Peyer's patch (tissue), 4 donors: ENCODE measurements at places on chromosomes 7 and 10. TPM values are rescaled to one million over a fixed set of nuclear protein-coding genes. Genes with fewer than 3 reads are reported as not detected.

DNA sequence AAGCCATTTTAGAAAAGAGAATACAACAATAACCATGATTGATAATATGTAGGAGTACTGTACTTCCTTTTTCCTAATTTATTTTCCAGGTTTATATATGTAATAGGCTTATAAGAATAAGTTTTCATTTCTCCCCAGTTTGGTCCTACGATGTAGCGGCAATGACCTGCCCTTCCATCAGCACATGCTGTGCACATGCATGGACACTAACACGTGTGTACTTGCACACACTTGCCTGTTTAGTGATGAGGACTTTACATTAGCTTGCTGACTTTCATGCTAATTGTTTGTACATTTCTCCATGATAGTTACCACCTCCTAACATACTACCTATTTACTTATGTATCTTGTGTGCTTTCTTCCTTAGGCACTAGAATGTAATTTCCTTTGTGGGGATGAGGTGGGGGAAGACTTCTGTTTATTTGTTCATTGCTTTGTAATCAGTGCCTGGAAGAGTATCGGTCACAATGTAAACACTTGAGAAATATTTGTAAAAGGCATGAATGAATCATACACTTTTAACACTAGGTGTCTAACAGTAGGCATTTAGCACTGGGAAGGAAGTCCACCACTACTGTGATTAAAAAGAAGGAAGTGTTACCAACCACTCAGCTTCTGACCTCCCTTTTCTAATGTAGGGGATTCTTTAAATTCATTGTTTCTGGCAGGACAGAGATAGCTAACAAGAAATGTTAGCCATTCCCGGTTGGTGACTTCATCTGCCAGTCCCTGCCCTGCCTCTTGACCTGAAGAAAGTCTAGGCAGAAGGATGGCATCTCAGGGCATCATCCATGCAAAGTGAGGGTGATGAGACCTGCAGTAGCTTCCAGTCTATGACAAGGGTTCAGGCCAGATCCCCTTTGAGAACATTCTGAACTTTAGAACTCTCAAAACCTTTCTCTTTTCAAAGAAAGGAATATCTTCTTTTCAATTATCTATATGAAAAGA lies 120.2 kb upstream of the RAB18 start:
- DNase-seq, result no peak

- no peak for DNase-seq
Measured at GRCh38 chr10:11551916-11552602, 59.4 kb downstream of the USP6NL start.

- no peak for DNase-seq
Measured at GRCh38 chr7:67018940-67019339, 22.3 kb downstream of the TYW1 start.

- no peak for DNase-seq
Measured at GRCh38 chr7:31545549-31545948, 31.7 kb downstream of the ITPRID1 start.

NRCAM gene
- total RNA-seq, result 4.0 TPM

UPK3B gene
- not detected for total RNA-seq

GRCh38 chr7:1777122-1777521 lies 107.0 kb downstream of the ELFN1 start:
- no peak for DNase-seq

DNA sequence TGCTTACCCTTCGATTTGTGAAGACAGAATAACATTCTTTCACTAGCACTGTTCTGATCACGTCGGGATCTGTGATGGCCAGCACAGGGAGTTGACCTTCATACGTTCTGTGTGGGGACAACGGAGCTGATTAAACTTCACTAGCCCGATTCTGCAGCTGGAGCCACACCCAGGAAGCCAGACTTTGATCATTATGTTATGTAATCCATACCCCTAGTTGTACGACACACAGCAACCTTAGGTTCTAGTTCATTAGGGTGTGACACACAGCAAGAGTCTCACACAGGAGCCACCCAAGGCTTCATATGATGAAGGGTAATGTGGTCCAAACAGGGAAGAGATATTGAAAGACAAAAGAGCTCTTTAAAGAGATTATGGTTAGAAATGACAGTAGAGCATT lies 7.2 kb downstream of the CYP3A5 start:
- DNase-seq, result no peak

NUTM2A gene
- 1.8 TPM for total RNA-seq

GRCh38 chr10:16852624-16853023 lies 35.4 kb upstream of the RSU1 start:
- no peak for DNase-seq

DNA sequence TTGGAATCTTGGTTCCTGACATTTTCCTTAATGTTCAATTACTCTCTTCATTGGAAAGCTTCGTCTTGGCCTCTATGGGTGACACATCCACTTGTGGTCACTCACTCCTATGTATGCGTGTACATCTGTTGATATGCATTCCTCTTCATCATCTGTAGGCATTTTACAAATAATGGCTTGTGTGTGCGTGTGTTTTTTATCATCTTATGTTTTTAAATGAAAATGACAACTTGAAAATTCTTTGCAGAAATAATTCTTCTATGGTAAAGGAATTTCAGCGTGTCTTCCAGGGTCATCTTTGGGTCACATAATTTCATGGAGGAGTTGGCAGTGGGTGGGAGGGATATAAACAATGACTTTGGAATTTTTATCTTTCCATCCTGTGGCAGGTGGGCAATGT lies 925.1 kb downstream of the LRMDA start:
- no peak for DNase-seq

ZNF862 gene
- total RNA-seq, result 36.4 TPM

DNA sequence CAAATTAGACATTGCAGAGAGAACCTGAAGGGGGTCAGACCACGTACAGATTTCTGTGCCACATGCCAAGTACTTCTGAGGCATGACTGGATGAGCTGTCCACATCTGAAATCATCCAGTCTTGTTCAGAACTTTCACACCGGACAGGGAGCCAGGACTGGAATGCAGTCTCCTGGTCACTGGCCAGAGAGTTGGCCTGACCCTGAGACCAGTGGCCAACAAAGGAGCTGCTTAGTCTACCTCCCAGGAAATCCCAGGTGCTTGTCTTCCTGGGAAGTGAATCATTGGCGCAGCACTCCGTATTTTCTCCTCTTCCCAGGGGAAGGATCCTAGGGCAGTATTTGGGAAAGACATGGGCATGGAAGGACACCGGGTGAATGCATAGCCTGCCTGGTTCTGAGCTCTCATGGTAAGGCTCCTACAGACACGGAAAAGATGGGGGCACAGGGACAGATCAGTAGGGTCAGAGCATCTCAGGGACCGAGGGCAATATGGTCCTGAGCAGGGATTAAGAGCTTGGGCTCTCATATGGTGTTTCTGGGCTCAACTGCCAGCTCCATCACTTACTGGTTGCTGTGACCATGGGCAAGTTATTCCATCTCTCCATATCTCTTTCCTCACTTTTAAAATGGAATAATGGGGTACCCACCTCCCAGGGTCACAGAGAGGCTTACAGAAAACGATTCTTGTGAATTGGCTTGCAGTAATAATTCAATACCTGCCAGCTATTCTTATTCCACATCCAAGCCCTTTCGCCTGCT lies 1.3 kb upstream of the SCD start:
- no peak for DNase-seq

DNA sequence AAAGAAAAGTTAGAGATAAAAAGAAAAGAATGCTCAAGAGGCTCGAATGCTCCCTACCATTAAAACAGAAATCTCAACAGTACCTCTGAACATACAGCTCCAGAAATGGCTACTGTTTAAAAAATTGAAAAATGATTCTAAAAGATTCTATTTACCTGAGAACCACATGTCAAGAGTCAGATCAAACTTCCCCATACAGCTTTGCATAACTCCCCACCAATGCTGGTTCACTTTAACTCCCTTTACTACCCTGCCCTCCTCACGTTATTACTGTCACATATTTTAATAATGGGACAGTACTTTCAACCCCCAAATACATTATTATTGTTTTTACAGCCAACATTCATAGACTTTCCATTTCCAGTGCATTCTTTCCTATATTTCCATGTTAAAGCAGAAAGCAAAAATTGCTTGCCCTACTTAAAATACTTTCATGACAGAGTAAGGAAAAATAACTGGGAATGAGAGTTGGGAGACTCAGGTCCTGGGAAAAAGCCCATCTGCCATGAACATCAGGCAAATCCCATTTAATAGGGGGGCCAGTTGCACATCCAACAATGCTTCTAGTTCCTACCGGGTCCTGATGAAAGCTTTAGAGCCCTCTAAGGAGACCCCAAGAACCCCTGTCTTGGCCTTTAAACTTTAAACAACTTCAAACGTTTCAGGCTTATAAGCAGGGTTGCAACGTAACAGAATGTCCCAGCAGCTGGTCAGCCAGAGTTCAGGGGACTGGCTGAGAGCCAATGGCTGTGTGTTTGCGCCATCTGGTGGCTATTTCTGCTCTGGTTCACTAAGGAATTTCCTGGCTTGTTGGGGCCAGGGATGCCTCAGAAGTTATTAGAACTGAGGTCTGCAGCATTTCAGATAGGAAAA lies 247.4 kb downstream of the ELMO1 start:
- DNase-seq, result peak; percentile 64

DNA sequence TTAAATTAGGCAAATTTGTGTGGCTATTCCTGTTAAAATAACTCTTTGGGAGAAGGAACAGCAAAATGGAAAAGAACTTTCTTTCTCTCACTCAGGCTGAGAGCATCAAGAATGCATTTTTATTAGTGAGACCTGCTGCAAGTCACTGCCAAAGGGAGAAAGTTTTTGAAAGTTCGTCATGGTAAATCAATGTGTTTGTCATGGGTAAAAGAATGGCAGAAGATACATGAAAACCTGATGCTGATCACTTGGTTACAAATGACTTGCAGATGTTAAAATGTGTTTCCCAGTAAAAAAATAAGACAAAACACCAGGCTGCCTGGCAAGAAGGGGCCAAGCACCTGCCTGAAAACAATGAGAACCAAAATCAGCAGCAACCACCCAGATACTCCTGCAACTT lies 484.7 kb upstream of the NRP1 start:
- DNase-seq, result no peak

HOXA6 gene
- 45.0 TPM for total RNA-seq

GRCh38 chr7:147438216-147438615 lies 1152.3 kb upstream of the C7orf33 start:
- DNase-seq, result no peak

DNA sequence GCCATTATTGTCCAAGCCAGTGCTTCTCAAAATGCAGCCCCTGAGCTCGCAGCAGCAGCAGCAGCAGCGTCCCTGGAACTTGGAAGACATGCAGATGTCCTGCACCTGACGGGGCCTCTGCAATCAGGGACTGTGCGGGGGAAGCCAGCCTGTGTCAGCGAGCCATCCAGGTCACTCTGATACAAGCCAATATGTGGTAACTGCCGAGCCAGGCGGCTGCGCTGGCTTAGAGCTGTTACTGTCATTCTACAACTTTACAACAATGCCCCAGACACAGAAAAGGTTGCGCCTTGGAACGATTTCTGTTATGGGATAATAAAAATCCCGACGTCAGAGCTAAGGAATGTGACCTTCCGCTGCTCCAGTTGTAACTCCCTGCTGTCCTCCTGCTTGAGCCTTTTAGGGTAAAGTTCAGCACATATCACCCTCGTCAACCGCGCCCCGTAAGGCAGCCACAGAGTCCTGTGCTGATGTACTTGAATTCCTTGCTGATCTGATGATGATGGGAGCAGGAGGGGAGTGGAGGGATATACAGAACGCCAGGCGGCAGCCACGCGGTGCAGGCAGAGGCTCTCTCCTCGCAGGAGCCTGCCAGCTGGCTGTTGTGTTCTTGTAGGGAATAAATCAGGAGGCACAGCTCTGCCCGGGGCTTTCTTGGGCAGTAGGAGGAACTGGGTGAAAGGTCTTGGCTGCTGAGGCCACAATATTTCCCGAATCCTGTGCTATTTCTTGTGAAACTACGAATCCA lies 20.0 kb upstream of the CRYGN start:
- DNase-seq, result peak; percentile 86
